HFFc6 (cell line): ENCODE measurements at places on chromosomes 3 and 15.

- DNase-seq = no peak
These were observed 68.1 kb downstream of the TRIM69 start for GRCh38 chr15:44804298-44805046.

DNA sequence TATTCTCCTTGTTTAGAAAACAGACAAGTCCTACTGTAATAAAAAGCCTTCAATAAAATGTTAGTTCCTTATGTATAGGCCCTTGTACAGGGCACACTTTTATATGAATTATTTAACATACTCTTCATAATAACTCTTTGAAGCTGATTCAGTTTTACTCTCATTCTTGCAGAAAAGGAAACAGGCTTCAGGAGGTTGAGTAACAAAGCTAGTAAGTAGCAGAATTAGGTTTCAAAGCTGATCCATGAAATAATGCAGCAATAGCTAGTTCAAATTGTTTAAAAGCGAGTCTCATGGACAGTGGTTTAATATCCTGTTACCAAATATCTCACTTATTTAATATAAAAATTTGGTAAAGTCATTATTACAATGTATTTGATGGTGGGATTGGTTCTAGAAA, 25.0 kb downstream of the TCF12 start:
- no peak for DNase-seq

- no peak for DNase-seq
These were observed 256.7 kb upstream of the TLE3 start for GRCh38 chr15:70354346-70354905.

DNA sequence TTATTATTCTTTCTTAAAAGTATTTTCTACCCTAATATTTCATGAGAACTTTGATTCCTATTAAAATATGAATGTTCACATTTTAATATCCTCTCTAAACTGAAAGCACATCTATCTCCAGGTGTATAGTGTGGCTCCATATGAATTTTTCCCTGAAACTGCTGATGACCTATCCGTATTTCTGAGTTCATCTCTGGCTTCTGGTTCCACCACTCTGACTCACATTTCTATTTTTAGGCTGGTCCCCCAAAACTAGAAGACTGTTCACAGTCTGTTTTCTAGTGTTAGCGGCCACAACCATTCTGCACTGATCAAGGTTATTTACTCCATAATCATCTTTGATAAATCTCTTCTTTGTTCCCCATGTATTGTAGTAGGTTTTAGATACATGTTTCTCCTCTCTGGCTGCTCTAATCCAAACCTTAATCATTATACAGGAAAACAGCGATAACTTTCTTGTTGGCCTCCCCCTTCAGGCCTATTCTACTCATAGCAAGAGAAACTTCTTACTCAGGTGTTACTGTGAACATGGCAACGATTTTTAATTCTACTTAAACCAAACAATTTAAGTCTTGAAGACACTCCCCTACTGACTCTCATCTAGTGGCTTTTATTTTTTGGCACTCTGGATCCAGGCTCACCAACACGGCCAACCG, 12.8 kb downstream of the ADPGK start:
- DNase-seq = no peak

DNA sequence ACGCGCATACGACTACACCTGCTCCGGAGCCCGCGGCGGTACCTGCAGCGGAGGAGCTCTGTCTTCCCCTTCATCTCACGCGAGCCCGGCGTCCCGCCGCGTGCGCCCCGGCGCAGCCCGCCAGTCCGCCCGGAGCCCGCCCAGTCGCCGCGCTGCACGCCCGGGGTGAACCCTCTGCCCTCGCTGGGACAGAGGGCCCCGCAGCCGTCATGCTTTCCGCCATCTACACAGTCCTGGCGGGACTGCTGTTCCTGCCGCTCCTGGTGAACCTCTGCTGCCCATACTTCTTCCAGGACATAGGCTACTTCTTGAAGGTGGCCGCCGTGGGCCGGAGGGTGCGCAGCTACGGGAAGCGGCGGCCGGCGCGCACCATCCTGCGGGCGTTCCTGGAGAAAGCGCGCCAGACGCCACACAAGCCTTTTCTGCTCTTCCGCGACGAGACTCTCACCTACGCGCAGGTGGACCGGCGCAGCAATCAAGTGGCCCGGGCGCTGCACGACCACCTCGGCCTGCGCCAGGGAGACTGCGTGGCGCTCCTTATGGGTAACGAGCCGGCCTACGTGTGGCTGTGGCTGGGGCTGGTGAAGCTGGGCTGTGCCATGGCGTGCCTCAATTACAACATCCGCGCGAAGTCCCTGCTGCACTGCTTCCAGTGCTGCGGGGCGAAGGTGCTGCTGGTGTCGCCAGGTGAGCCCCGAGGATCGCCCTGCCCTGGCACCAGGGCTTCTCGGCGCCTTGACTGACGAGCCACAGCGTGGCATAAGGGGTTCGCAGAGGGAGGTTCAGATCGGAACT, 420 bp downstream of the SLC27A2 start:
- no peak for DNase-seq

GRCh38 chr3:132254076-132254755, 63.0 kb upstream of the ACP3 start:
- no peak for DNase-seq

DNA sequence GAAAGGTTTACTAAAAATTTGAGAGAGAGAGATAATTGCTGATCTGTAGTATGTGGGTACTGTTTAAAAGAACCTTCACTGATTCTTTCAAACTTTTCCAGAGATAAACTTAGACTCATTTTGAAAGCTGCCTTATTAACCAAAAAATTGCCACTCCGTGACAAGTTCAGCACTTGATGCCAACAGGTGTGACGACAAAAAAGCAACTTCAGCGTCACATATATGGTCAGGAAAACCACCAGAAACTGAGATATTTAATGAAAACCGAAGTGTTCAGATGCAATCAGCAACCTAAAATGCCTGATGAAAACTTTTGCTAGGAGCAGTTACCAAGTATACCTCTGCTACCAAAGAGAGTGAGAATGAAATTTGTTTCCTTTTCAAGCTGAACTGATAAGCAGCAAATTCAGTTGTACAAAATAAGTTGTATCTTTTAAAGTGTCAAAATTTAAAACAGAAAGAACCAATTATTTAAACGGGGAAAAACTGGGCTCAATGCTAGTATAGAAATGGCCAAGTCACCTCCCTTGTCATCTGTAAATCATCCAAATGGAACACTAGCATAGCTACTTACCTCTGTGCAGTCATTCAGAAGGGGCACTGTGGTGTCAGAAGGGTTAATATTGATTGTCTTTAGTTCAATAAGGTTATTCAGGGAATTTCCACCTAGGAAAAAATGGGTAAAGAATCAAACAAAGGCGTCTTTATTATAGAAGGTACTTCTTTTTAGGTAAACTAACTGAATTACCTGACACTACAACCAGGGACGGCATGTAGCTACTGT, 91.5 kb upstream of the OCA2 start:
- DNase-seq = no peak

DNA sequence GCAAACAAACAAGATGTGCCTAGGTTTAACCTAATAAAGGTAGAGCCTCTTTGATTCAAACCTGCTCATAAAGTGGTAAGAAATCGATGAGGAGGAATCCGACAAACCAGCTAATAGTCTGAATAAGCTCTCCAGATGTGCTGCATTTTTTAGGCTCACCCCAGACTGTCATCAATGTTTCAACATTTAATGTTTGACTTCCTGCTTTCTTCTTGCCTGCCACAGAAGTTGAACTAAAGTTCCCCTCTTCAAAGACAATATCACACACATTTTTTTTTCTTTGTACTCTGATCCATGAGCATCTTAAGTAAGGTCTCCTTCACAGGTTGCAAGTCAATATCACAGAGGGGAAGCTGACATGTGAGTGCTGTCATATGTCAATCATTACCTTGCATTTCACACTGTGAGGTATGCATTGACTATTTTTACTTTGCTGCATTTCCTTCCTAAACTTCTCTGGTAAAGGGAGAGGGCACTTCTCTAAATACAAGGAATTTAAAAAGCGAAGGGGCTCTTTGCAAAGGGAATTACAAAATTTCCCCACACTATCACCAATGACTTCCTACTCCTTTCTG, 172.3 kb upstream of the MCTP2 start:
- no peak for DNase-seq

DNA sequence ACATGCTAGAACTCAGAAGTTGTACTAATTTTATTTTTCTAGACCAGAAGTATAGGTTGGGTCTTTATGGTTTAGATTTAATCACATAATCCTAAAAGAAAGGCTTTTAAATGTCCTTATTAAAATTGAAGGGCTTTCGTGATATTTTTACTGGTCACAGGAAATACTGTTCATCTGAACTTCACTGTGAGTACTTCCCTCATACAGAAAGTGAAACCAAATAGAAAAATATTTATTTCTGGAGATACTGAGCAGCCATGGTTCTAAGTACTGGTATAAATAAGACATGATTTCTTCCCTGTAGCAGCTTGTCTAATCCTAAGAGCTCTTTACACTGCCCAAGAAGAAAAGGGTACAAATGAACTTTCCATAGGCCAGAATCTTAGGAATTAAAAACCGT, 2.0 kb downstream of the SNRK start:
- DNase-seq = no peak

DNA sequence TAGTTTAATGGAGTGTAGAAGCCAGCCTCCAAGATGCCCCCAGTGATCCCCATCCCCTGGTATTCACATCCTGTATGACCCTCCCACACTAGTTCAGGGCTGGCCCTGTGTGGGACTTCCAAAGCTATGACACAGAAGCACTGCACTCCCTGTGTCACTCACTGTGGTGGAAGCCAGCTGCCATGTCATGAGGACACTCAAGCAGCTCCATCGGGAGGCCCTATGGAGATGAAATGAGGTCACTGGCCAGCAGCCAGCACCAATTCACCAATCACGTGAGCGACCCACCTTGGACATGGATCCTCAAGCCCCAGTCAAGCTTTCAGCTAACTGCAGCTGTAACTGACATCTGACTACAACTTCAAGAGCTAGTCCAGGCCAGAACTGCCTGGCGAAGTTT, 3.9 kb upstream of the ACAN start:
- DNase-seq = no peak

DNA sequence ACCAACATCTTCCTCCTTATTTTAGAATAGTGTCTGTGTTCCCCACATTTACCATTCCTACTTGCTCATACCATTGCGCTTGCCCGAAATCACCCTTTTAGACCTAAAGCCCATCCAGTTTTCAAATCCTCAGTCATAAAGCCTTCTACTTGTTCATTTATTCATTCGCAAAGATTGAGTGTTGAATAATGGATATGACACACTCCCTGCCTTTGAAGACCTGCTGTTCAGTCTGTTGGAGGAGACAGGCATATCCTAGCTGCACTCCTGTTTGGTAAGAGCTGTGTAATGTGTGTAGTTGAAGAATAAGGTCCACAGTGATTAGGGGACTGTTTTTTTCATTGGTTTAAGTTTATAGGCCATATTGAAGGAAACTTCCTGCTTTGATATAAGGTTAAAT, 1.7 kb downstream of the CNOT10 start:
- no peak for DNase-seq

DNA sequence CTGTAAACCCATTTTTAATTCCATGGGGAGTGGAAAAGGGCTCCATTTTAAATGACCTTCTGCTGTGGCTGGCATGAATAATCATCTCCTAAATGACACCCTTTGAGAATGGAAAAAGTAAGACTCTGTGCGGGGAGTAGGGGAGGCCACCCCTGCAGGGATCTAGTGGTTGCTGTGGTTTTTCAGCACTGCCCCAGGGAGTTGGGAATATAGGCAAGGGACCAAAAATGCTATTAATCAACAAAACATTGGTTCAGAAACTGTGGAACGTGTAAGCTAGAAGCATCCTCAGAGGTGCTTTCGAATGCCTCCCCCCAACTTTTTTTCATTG, 30.1 kb upstream of the ADAMTS7 start:
- no peak for DNase-seq

GRCh38 chr15:27846722-27847395, 252.3 kb downstream of the OCA2 start:
- DNase-seq = no peak
